ENCODE measurements at places on chromosomes 7 and 10.

GRCh38 chr7:154342971-154343633, 290.9 kb downstream of the DPP6 start:
- no peak for DNase-seq

- no peak for DNase-seq
Observed at GRCh38 chr7:135434047-135434446, 75.9 kb downstream of the CNOT4 start.

DNA sequence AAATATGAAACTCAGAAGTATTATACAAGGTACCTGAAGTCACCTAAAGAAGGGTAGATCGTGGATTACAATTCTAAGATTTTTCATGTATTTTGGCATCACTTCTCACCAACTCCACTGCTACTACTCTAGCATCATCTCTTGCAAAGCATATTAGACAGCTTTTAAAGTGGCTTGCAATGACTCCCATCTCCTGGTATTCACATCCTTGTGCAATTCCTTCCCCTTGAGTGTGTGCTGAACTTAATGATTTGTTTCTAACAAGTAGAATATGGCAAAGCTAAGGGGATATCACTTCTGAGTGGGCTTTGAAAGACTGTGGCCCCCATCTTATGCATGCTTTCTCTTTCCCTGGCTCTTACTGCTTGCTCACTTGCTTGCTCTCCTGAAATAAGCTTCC, 280.2 kb downstream of the SNX13 start:
- no peak for DNase-seq

DNA sequence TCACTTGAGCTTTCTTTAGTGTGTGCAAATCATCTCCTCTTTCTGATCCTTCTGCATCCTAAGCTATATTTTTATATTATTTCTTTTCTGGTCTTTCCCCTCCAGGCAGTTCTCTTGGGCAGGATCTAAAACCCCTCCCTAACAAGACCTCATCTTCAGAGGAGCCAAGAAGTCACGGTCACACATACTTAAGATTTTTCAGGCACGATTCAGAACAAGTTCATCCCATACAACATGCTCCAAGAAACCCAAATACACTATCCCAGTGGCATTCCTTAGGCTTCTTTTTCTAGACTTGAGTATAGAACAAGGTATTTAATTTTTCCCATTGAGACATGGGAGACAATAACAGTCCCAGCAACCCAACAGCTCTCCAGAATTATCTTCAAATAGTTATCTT, 1251.5 kb downstream of the DNAJB9 start:
- no peak for DNase-seq

- no peak for DNase-seq
Observed at GRCh38 chr7:142323706-142324105, 65.8 kb upstream of the PRSS58 start.

DNA sequence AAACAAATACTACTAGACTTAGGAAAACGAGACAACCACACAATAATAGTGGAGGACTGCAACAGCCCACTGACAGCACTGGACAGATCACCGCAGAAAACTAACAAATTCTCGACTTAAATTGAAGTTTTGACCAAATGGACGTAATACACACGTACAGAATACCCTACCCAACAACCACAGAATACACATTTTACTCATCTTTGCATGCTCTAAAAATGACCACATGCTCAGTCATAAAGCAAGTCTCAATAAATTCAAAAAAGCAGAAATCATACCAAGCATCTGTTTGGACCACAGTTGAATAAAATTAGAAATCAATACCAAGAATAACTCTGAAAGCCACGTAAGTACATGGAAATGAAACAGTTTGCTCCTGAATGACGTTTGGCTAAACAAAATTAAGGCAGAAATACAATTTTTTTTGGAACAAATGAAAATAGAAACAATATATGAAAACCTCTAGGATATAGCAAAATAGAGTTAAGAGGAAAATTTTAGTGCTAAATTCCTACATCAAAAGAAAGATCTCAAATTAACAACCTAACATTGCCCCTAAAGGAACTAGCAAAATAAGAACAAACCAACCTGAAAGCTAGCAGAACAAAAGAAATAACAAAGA, 30.6 kb downstream of the MAPK8 start:
- no peak for DNase-seq

DNA sequence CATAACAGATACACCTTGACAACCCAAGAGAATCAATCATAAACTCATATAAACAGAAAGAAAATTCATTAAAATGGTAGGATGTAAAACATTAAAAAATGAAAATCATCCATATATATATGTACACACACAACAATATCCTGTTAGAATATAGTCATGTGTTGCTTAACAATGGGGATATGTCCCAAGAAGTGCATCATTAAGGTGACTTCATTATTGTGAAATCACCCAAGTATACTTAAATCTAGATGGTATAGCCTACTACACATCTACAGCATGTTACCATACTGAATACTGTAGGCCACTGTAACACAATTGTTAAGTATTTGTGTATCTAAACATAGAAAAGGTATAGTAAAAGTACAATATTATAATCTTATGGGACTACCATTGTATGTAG, 115.8 kb upstream of the TMEM168 start:
- DNase-seq: no peak

GRCh38 chr7:102044984-102045673, 227.7 kb downstream of the CUX1 start:
- no peak for DNase-seq

DNA sequence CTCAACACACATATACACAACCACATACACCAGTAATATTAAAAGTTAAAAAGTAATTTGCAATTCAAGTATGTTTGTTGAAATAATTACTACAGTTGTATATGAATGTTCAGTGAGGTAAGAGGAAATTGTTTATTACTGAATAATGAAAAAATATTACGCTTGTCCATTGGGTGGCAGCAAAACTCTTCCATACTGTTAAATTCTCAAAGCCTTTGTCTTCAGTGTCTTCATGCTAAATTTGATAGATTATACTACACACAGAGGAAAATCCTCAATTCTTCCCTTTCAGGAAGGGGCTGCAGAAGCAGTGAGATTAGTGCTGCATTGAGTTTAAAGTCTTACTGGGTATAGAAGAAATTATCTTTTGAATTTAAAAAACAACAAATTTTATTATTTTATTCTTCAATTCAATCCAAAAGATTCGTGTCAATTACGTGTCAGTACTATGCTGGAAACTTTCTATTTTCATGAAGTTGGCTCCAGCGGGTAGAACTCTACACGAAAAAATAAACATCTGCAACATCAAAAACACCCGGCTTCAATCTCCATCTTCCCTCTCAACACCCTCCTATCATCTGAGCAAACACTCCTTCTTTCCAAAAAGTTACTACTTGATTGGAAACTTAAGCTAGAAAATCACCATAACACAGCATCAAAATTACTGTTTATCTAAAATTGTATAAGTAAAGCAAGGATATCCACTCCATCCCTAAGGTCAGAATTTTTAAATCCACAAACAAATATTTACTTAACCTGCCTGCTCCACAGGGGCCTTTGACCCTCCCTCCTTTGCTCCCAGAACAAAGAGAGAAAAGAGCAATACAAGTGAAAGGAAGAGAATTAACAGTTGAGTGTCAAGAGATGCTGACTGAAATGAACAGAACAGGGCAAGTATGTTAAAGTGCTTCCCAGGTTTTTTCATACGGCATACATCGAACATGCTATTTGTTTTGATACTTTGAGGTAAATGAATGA, 37.0 kb upstream of the TES start:
- peak; percentile 60 for DNase-seq

DNA sequence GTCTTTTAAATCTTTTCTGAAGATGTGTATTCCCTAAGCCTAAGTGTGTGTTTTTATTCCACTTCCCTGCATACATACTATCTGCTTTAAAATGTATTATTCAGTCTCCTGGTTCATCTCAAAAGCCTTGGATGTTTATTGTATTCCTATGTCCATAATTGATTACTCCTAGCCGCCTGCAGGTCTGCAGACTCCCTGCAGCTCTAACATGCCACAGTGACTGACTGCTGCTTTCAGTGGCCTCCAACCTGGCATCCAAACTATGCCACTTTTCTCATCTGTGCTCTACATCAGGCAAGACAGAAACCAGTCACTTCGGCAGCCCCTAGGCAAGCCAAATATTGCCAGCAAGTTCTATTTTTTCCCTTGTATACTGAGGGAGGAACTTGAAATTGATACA, 81.7 kb downstream of the ABCA13 start:
- DNase-seq: no peak

- DNase-seq: no peak
Observed at GRCh38 chr10:66983475-66983818, 57.6 kb downstream of the LRRTM3 start.

DNA sequence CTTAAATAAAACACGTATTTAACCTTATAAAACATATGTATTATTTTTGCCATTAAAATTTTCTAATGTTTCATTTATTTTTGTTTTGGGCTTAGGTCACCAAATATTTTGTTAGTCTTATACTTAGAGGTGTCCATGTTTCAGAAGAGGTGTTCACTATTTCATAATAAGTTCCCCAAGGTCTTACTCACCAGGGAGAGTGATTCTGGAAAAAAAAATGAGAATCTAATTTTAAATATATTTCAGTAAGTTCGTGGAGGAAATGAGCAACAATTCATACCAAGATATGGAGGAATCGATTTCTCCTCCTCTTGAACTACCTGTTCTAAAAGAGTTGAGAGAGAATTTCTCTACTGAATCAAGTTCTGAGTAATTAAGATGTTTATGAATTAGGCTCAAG, 271.6 kb upstream of the SLC26A5 start:
- DNase-seq: no peak

DNA sequence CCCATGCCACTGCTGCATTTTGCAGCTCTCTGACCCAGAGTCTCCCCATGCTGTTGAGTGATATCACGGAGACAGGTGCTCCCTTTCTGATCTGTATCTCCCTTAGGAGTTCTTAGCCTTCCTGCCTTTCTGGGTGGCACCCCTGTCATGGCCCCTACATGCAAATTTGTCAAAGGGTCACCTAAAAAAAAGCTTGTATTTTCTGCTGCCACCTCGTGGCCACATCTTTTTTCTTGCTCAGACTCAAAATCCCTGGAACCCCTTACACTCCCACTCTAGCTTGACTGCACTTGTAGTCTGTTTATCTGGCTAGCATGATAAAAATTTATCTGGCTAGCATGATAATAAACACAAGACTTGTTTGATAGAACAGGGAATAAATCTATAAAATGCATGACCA, 809.1 kb downstream of the SORCS1 start:
- DNase-seq: no peak

DNA sequence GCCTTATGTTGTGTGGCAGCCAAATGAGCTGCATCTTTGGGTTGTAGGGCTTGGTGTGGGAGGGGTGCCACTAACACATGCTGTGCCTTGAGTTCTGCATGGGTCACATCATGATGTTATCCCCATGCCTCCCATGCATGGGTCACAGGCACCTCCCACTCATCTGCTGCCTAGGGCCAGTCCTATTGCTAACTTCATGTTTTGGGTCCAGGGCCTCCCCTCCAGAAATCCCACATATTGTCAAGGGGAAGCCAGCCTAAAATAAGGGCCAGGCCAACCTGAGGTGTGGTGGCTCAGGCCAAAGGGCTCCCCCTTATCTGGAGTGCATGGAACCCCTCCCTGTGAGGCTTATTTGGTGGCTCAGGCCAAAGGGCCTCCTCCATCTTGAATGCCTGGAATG, 299.0 kb downstream of the RPS24 start:
- DNase-seq: no peak

GRCh38 chr10:102579328-102579727, 65.0 kb upstream of the TRIM8 start:
- no peak for DNase-seq

DNA sequence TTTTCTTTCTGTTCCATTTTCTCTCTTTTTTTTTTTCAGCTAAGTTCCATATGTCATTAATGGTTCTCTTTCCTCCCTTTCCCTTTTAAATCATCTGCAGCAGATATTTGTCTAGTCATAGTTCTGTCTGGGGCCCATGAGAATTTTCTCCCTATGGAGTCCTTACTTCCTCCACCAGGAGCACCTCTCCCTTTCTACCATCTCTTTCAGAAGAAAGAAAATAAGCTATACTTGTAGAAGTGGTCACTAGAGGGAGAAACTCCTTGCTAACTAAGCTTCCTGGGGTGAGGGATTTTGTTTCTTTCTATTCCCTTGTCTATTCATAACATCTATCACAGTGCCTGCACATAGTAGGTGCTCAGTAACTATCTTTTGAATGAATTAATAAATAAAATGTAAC, 230.2 kb upstream of the HPS1 start:
- no peak for DNase-seq

GRCh38 chr7:24716480-24717246, 40.6 kb downstream of the GSDME start:
- no peak for DNase-seq

- no peak for DNase-seq
Observed at GRCh38 chr7:37505750-37506353, 57.2 kb upstream of the ELMO1 start.

- DNase-seq: no peak
Observed at GRCh38 chr7:41451826-41452225, 251.1 kb downstream of the INHBA start.

DNA sequence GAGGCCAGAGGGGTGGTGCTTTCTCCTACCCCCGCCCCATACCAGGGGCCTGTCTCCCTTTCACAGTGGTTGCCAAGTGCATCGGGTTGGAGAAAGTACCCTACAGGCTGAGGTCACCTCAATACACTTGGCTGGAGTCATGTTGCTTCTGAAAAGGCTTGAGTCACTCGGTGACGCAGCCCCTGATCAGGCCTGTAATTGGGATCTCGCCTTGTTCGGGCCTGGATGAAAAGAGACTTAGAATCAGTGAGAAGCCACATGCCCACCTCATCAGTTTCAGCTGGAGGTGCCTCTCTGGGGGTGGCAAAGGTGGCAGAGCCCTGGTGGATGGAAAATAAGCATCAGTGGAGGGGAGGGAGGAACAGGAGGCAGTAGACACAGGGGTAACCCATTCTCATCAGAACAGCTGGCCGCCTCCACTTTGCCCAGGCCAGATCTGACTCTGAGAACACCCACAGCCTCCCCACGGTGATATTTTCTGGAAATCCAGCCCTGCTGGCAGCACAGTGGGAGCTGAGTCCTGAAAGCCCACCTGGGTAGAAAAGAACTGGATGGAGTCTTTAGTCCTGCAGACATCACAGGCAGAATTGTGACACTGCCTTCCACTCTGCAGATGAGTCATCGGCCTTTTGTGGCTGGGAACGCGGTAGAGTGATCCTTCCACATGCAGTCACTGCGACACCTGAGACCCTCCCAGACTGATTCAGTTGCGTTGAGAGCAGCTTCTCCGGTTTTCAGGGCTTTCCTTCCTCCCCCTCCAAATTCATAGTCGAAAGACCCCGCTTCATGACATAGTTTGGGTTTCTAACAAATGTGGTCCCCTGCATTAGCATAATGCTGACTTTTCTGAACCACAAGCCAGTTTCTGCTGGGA, 108.0 kb downstream of the GRK5 start:
- DNase-seq: peak; percentile 66
